ENCODE measurements at places on chromosomes 6 and 20.

- no peak for DNase-seq
These were observed 1131.3 kb upstream of the MAP3K7 start for GRCh38 chr6:91718198-91718597.

GRCh38 chr6:53033764-53034163 lies 31.4 kb upstream of the FBXO9 start:
- DNase-seq: no peak

GRCh38 chr6:89180971-89181370 lies 35.1 kb downstream of the PM20D2 start:
- no peak for DNase-seq

- no peak for DNase-seq
These were observed 185.4 kb upstream of the GRIK2 start for GRCh38 chr6:101208152-101208551.

DNA sequence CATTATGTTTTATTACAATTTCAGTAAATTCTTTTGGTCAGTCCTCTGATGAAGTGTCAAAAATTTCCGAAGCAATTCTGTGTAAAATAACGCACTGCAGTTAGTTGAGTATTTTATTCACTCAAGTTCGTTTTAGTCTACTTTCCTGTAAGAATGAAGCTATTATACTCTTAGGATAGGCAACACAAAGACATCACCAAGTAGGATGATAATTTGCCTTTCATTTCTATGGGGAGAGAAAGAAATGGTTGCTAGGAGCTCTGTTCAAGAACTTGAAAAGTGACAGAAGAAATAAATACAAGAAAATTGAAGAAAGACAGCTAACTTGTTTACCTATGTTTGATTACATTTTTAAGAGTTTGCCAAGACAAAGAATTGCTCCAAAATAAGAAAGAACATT lies 290.4 kb downstream of the EYS start:
- DNase-seq: no peak

GRCh38 chr20:64180673-64181072 lies 16.4 kb downstream of the MYT1 start:
- no peak for DNase-seq

Measured in stimulated activated CD8-positive, alpha-beta memory T cell treated with anti-CD3 and anti-CD28 coated beads, Interleukin-15, amount 100 ng/mL, for 48 hours (primary cell).